ENCODE measurements at places on chromosomes 5 and 9. TPM values are rescaled to one million over a fixed set of nuclear protein-coding genes. Genes with fewer than 3 reads are reported as not detected.

GRCh38 chr5:64685866-64686265 lies 4.4 kb upstream of the SHISAL2B start:
- no peak for DNase-seq

MSANTD3 gene
- total RNA-seq = 18.6 TPM

TLX3 gene
- not detected for total RNA-seq

DNA sequence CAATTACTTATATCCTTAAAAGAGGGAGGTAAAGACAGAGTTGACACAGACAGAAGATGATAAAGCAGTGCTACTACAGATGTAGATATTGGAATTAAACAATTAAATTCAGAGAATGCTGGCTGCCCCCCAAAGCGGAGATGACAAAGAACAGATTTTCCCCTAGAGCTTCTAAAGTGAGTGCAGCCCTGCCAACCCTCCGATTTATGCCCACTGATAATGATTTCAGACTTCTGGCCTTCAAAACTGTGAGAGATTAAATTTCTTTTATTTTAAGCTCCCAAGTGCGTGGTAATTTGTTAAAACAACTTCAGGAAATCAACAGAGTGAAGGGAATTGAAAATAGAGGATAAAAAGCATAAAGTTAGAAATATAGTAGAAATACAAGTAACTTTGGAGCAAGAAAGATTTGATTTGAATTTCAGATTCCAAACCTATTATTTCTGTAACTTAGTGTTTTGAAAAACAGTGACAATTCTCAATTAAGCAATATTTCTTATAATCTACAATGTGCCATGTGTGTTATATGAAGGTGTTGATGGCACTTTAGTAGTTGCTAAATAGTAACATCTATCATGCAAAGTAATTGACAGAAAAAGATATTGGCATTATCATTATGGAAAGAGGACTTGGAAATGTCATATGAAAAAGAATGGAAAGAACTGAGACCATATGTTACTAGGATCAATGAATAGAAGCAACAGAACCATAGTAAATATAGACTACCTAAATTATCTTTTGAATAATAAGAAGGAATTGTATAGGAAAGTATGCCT lies 946.4 kb upstream of the PTPRD start:
- DNase-seq = no peak

DNA sequence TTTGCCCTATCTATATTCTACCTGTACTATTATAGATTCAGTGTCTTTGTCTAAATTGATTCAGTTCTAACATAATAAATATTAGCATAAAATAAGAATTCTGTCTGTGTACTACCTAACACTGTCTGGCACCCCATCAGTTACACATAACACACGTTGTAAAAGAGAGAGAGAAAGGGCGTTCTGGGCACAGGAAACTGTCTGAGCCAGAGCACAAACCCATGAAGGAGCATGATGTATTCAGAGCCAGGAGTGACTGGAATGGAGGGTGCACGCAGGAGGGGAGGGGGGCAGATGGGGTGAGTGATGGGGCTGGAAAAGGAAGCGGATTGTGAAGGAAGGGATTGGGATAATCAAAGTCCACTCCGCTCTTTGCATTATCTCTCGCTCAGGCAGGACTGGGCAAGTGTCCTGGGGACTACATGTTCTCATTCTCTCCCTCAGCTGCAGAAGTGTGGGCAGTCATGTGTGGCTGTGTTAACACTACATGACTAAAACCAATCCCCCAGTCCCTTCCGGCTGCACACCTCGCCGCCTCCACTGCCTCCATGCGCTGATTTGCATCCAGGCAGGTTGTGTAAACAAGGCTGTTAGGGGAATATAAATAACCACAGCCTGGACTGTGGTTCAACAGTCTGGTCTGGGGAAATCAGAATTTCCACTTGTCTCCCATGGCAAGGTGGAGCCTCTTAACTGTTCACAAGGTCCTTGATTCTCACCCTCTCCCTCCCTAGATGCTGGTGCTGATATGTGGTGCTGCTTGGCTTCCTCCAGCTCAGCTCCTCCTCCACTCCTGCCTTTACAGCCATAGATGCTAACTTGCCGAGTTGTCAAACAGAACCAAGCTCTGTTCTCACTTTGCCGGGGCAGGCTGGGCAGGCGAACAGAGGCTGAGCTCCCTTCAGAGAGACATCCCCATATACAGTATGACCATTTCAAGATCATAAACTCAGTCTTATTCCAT lies 367.5 kb upstream of the BRINP1 start:
- DNase-seq = peak; percentile 50

DNA sequence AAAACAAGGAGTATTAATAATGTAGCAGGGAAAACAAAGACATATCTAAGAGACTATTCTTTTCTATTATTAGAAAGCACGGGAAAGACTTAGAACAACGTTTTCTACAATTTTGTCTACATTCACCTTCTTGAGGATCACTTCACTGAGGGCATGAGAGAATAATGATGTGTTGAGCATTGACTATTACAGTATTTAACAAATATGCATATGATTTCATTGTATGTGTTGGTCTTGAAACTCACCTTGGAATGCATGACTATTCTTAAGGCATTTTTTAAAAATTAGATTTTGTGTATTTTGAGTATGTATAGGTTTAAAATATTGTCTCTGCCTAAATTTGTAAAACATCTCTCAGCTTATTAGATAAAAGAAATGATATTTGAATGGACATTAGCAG lies 1.2 kb downstream of the FSD1L start:
- no peak for DNase-seq

EGR1 gene
- total RNA-seq = 5.5 TPM

DNA sequence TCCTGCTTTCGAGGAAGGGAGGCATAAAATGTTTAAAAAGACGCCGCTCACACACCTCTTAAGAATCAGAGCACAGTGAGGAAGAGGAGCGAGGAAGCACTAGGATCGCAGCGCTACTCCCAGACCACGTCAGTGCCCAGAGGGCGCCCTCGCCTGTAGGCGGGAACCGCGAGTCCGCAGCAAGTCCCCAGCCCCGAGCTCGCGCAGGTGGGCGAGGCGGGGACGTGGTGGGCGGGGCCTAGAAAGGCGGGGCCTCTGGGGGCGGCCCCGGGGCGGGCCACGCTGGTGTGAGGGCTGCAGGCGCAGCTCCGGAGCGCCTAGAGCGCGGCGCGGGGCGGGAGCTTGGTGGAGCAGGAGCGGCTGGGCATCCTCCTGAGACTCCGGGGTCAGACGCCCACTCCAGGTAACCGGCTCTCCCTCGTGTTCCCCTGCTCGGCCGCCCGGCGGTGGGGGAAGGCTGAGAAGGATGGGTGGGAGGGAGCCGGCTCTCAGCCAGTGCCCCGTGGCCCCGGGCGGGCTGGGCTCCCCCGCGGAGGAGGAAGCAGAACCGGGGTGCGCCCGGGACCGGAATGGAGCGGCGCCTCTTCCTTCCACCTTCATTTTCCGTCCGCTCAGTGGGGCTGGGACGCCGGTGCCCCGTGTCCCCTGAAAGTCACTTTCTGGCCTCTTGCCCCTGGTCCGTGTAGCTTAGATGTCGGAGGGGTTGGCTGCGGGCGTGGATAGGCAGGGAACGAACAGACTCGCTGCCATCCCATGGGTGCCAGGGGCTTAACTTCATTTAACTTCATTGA lies at the start of gene GCNT1:
GCNT1 (plus strand) TSS at position 280 of the 791 bp plus-strand sequence. CDS start 43,200 bp downstream, outside the sequence.
- peak; percentile 93 for DNase-seq

GRCh38 chr9:127555840-127556820 lies 55.9 kb upstream of the STXBP1 start:
- DNase-seq = peak; percentile 79

DNA sequence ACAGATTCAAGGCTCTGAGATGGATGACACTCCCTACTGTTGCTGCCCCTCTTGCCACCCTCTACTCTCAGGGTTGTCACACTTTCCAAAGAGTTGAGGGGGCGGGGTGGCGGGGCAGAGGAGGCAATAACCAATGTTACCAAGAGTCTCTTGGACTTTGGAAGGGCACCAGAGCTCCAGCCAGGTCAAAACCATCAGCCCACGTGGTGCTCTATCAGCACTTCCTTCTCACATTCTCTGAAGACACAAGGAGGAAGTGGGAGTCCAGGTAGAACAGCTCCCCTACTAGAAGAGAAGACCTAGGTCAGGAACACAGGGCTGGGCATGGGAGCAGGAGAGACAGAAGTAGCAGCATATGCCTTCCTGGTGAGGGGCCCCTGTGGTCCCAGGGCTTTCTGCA lies 33.0 kb upstream of the PIK3R1 start:
- DNase-seq = no peak

DNA sequence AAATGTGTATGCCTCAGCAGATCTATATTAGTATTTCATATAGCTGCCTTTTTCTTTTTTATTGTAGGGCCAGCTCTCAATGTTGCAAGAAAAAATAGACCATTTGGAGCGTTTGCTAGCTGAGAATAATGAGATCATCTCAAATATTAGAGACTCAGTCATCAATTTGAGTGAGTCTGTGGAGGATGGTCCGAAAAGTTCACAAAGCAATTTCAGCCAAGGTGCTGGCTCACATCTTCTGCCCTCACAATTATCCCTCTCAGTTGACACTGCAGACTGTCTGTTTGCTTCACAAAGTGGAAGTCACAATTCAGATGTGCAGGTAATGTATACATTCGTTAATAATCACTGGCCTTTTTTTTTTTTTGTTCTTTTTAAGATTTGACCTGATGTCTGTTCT lies 23.7 kb downstream of the MAN2A1 start:
- DNase-seq = no peak

KLHL3 gene
- total RNA-seq = 23.3 TPM

DNA sequence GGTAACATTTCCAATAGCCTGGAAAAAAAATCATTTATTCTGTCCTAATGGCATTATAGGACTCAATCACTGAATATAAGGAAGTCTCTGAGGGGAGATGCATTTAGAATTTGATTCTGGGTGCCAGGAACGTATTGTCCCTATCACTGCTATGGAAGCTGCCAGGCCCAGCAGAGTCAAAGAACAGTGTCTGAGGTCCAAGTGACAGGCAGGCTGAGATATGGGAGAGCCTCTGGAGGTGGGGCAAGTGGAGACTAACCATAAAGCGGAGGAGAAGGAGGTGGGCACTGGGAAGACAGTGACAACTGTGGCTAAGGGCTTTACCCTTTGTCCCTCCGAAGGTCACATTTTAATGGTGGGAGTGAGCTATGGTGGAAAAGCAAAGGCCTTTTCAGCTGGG lies 505.5 kb downstream of the CTNND2 start:
- no peak for DNase-seq

GRCh38 chr9:107794259-107794658 lies 304.7 kb upstream of the KLF4 start:
- no peak for DNase-seq

GRCh38 chr9:11347437-11347836 lies 734.6 kb upstream of the PTPRD start:
- DNase-seq = no peak

DNA sequence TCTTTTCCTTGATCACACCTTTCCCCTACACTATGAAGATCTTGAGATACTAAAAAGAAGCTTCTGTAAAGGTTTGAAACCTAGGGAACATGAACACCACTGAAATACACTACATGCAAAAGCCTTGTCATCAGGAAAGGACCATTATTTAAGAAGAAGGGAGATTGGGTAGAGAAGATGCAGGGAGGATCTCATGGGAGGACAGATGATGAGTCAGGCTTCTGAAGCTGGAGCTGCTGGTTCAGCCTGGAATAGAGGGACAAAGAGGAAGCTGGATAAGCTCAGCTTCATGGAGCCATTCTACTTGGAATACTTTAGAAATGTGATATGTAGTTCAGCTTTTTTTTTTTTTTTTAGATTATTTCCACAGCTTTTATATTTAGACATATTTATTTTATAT lies 169.8 kb downstream of the MAN2A1 start:
- DNase-seq = no peak

DNA sequence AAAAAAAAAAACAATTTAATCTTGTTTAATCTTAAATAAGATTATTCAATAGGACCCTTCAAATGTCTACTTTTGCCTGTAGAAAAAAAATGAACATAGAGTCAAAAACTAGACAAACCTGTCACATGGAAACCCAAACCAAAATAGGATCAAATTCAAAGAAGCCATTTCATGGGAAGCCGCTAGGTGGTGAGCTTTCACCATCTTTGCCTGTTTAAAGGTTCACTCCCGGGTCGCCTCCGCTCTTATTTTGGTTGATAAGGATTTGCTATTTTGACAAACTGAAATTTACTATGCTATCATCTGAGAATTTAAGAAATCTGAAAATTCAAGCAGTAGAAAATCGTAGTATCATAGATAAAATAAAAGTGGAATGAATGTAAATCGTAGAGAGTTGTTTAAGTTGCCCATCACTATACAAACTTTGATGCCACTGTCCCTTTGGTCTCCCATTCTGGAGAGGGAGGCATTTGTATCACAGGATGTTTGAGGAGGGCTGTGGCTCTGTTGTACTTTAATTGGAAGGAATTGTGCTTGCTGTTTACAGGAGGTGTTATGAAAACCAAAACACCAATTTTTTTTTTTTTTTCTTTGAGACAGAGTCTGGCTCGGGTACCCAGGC lies 43.5 kb upstream of the DNAH5 start:
- no peak for DNase-seq

DNA sequence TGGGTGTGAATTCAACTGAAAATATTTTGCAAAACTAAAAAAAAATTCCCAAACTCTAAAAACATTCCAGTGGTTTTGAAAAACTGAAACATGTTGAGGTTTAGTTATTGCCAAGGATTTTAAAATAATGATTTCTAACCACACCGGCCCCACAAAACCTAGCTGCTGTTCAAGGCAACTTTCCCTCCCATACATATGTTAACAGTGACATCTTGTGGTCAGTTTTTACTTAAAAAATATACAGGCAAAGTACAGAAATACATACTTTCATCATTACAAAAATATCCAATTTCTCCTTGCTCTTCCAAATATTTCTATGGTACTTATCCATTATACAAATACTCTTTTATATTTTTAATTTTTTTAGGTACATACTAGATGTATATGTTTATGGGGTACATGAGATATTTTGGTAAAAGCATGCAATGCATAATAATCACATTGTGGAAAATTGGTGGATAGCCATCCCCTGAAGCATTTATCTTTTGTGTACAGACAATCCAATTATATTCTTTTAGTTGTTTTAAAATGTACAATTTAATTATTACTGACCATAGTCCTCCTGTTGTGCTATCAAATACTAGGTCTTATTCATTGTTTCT lies 34.4 kb upstream of the MRPS30 start:
- no peak for DNase-seq

DNA sequence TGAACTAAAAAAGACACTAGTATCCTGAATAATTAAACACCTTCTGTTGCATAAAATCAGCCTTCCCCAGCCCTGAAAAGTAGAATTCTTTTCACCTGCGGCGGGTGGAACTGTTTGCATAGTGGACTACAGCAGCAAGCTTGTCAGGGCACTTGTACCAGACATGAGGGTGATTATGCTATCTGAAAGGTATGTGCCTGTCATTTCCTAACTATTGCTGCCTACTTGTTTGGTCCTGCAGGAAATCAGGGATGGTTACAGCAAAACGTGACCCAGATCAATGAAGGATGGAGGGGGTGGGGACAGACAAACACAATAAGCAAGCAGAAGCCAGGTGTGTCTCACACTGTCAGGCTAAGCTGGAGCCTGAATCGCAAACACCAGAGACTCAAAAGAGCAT lies 385.6 kb downstream of the MLLT3 start:
- DNase-seq = no peak
